Cardiac atrium fibroblast (primary cell): ENCODE measurements at places on chromosomes 12 and 14. TPM values are rescaled to one million over a fixed set of nuclear protein-coding genes. Genes with fewer than 3 reads are reported as not detected.

The CKB gene
- total RNA-seq, result 44.9 and 67.9 TPM in 2 replicates

The GAPDH gene
- 11,290 and 11,537 TPM in 2 replicates for total RNA-seq

The MYH7 gene
- not detected in 2 replicates for total RNA-seq

The GPD1 gene
- not detected in 2 replicates for total RNA-seq

The OR6C3 gene
- not detected in 2 replicates for total RNA-seq

The GLS2 gene
- not detected in 2 replicates for total RNA-seq

The GARIN6 gene
- not detected in 2 replicates for total RNA-seq

The CSRP2 gene
- total RNA-seq, result 12.0 and 13.0 TPM in 2 replicates

The DIO2 gene
- 4.0 and 12.5 TPM in 2 replicates for total RNA-seq

The HELB gene
- total RNA-seq, result 1.1 and 3.7 TPM in 2 replicates

The SERPINA10 gene
- total RNA-seq, result not detected in 2 replicates

The SLC25A47 gene
- total RNA-seq, result not detected in 2 replicates

The ANKRD13A gene
- 67.2 and 80.8 TPM in 2 replicates for total RNA-seq

The ZNF891 gene
- total RNA-seq, result 0.54 and 0.81 TPM in 2 replicates

The KRT2 gene
- not detected in 2 replicates for total RNA-seq

The KRT3 gene
- not detected in 2 replicates for total RNA-seq

The ACOT6 gene
- not detected in 2 replicates for total RNA-seq

The INHBC gene
- total RNA-seq, result not detected in 2 replicates

The ARG2 gene
- 2.0 and 2.8 TPM in 2 replicates for total RNA-seq

The CDCA3 gene
- 8.3 and 16.2 TPM in 2 replicates for total RNA-seq

The RHEBL1 gene
- total RNA-seq, result not detected in 2 replicates

The GSKIP gene
- 15.7 and 16.0 TPM in 2 replicates for total RNA-seq

The NFATC4 gene
- 40.0 and 41.9 TPM in 2 replicates for total RNA-seq

The ANO2 gene
- under 0.01 TPM in 1 of 2 replicates, not detected in the other for total RNA-seq

The EFS gene
- total RNA-seq, result 1.8 and 3.6 TPM in 2 replicates

The KLHDC1 gene
- total RNA-seq, result 2.5 and 2.6 TPM in 2 replicates

The RESF1 gene
- 52.0 and 57.5 TPM in 2 replicates for total RNA-seq

The CMKLR1 gene
- total RNA-seq, result 0.18 and 0.32 TPM in 2 replicates

The TXNRD1 gene
- total RNA-seq, result 701 and 927 TPM in 2 replicates

The KLRC2 gene
- not detected in 2 replicates for total RNA-seq

The SIX1 gene
- total RNA-seq, result under 0.01 and 0.18 TPM in 2 replicates

The TSPAN19 gene
- not detected in 2 replicates for total RNA-seq

The KLHL33 gene
- total RNA-seq, result 0.49 TPM in 1 of 2 replicates, not detected in the other

The KRT5 gene
- not detected in 2 replicates for total RNA-seq

The GLT1D1 gene
- total RNA-seq, result not detected in 2 replicates

The ARHGDIB gene
- 75.2 and 129 TPM in 2 replicates for total RNA-seq

The POLE2 gene
- total RNA-seq, result 4.5 and 4.9 TPM in 2 replicates

The PLEKHH1 gene
- under 0.01 TPM in 1 of 2 replicates, not detected in the other for total RNA-seq

The CRIP1 gene
- total RNA-seq, result 2.9 and 18.4 TPM in 2 replicates

The TRAF3 gene
- total RNA-seq, result 11.0 and 27.1 TPM in 2 replicates

The SYNE3 gene
- 15.6 and 15.9 TPM in 2 replicates for total RNA-seq

The TRPV4 gene
- total RNA-seq, result 0.65 and 1.1 TPM in 2 replicates

The POTEM gene
- total RNA-seq, result not detected in 2 replicates

The RBMS2 gene
- total RNA-seq, result 14.9 and 15.3 TPM in 2 replicates

The HEATR5A gene
- 20.6 and 33.4 TPM in 2 replicates for total RNA-seq

The KCNC2 gene
- not detected in 2 replicates for total RNA-seq

The RNF212B gene
- not detected in 2 replicates for total RNA-seq

The PARP2 gene
- total RNA-seq, result 1.8 and 16.2 TPM in 2 replicates

The KCNJ8 gene
- 0.16 and 0.36 TPM in 2 replicates for total RNA-seq

The NINJ2 gene
- 0.49 TPM in 1 of 2 replicates, not detected in the other for total RNA-seq

The OVCH1 gene
- 0.32 and 2.3 TPM in 2 replicates for total RNA-seq

The EEA1 gene
- 6.2 and 6.9 TPM in 2 replicates for total RNA-seq

The TPPP2 gene
- total RNA-seq, result not detected in 2 replicates

The TEAD4 gene
- 14.1 and 23.1 TPM in 2 replicates for total RNA-seq

The SLC5A8 gene
- not detected in 2 replicates for total RNA-seq

The DNAJC22 gene
- 0.72 and 1.5 TPM in 2 replicates for total RNA-seq
